ENCODE measurements at places on chromosomes 12 and 14.

DNA sequence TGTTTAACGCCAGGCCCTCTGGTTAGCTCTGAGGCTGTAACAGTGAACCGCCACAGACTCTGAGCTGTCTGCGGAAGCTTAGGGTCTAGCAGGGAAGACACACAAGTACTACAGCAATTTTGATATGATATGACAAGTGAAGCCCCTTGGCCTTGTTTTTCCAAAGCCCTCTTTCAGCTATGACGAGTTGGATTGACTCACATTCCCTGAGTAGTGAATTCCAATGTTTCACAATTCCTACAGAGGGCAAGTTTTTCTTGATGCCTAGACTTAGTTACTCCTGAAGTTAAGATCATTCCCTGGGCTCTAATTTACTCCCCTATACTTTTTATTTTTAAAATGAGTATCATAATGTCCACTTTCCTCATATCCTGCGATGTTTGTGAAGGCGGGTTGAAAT lies 53.3 kb upstream of the CISTR start:
- no peak for DNase-seq

- DNase-seq, result no peak
Observed at GRCh38 chr14:74835645-74836250, 40.2 kb downstream of the PROX2 start.

- DNase-seq, result no peak
Observed at GRCh38 chr12:28866715-28867503, 282.2 kb upstream of the FAR2 start.

DNA sequence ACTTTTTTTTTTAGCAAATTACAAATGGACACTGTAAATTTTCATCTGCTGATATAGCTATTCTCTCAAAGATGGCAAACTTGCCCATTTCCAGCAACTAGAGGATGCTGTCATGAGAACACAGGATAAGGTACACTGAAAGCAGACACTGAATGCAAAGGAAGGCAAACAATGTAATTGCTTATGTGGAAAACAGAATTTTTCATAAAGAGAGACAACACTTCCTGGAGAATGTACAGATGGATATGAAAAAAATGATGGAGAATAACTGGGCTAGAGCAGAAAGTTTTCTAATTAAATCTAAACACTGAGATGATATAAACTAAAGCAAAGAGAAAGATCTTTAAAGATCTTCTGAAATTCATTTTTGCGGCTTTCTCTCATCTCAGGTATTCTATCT lies 581 bp downstream of the CD69 start:
- DNase-seq, result no peak

DNA sequence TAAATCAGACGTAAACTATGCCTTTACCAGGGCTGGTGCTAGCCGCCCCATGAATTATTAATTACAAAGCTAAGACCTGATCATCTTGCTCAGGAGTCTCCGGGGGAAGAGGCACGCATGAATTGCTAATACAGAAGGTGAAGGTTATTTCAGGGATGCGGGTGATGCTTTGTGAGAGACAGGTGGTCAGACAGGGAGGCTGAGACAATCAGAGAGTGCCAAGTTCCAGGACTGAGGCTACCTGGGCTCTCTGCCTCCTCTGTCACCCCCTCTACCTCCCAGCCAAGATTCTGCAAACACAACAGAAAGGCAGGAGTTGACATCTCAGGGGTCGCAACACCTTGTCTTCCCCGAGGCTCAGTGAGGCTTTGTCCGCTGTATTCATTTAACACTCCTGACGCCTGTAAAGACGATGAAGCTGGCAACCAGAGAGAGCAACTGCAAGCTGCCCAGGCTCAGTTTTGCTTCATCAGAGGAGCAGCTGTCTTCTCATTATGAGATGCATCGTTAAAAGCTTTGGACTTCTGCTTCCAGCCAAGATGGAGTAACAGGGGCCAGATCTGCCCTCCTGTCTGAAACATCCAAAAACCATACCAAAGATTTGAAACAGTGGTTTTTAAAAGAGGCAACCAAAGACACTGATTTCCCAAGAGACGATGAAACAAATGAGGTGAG lies 46.6 kb downstream of the PRIMA1 start:
- no peak for DNase-seq

DNA sequence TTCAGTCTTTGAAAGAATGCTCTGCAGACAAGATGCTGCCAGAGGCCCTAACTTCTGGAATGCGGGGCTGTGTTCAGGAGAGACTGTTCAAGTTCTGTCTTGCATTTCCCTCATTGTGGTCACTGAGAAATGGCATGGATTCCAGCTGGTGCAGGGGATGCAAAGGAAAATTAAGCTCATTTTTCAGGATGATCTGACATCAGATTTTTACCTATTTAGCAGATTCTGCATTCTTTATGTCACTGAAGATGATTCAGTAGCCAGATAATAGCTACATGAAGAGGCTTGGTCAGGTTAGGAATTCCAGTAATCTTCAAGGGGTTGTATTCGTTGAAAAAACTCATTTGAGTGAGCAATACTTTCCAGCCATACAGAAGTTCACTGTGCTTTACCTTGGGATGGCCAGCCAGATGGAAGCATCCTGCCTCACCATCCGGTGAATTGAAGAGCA lies 16.1 kb upstream of the MFAP5 start:
- DNase-seq, result no peak

DNA sequence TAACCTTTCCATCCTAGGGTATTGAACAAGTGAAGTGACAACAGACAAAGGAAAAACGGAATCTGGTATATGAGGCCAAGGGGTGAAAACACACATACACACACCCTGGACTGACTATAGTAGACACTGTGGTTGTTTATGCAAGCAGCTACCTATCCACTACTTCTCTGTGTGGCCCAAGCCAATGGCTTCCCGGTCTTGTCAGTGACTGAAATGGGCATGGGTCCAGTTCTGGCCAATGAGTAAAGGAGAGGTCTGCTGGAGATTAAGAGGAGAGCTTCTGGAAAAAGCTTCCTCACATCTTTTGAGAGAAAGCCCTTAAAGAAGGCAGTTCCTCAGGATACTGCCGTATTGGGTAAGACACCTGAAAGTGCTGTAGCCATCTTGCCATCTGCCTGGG lies 19.3 kb downstream of the MBIP start:
- no peak for DNase-seq

- DNase-seq, result no peak
Observed at GRCh38 chr14:55373784-55374705, 37.6 kb downstream of the ATG14 start.

GRCh38 chr14:61268812-61269211 lies 12.3 kb downstream of the TMEM30B start:
- DNase-seq, result no peak

- DNase-seq, result no peak
Observed at GRCh38 chr14:55416866-55417265, 5.2 kb upstream of the ATG14 start.

- DNase-seq, result no peak
Observed at GRCh38 chr12:114406984-114407841, 1.3 kb upstream of the TBX5 start.

DNA sequence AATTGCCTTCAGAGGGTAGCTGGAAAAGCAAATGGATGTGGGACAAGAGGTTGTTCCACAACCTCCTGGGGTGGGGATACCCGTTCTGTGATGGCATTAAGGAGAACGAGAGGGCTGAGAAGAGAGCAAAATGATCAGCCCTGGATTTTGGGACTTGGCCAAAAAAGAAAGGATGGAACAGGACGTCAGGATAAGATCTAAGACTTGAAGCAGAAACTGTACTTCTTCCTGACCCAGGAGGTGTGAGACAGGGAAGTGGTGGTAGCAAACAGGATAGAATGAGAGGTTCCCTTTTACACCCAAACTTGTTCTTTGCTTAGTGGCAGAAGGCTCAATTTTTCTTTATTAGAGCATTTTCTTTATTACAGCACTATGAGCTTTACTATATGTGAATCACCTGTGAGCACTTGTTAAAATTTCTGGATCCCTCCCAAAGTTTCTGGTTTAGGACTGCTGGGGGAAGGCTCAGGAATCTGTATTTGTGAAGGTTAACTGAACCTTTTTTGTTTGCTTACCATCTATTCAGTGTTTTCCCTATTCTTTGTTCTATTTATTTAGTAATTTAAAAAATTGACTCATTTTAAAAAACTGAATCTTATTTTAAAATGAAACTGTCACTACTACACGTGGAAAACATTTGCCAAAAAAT lies 59.2 kb downstream of the ERC1 start:
- DNase-seq, result no peak

- no peak for DNase-seq
Observed at GRCh38 chr12:53947743-53948142, 7.0 kb upstream of the HOXC12 start.

- no peak for DNase-seq
Observed at GRCh38 chr14:74637178-74637550, 25.1 kb upstream of the LTBP2 start.

- no peak for DNase-seq
Observed at GRCh38 chr12:29831173-29831572, 47.4 kb upstream of the TMTC1 start.

GRCh38 chr12:92553389-92553788 lies 149.4 kb upstream of the PLEKHG7 start:
- peak; percentile 22 for DNase-seq

DNA sequence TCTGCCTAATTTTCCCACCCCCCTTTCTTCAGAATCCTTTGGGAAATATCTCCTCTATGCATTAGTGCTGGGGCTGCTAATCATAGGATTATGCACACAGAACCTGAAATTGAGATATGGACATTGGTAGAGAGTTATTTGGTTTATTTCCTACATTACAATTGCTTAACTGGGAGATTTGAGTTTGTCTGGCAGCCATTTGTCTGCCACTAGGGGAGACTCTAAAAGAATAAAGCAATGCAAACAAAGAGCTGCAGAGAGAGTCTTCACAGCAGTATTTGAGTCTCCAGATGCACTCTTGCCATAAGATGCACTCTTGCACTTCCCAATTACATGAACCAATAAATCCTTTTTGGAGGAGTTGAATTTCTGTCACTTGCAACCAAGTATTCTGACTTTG lies 12.0 kb upstream of the PCNX4 start:
- no peak for DNase-seq

GRCh38 chr12:71556448-71556847 lies 107.2 kb downstream of the ZFC3H1 start:
- DNase-seq, result no peak

DNA sequence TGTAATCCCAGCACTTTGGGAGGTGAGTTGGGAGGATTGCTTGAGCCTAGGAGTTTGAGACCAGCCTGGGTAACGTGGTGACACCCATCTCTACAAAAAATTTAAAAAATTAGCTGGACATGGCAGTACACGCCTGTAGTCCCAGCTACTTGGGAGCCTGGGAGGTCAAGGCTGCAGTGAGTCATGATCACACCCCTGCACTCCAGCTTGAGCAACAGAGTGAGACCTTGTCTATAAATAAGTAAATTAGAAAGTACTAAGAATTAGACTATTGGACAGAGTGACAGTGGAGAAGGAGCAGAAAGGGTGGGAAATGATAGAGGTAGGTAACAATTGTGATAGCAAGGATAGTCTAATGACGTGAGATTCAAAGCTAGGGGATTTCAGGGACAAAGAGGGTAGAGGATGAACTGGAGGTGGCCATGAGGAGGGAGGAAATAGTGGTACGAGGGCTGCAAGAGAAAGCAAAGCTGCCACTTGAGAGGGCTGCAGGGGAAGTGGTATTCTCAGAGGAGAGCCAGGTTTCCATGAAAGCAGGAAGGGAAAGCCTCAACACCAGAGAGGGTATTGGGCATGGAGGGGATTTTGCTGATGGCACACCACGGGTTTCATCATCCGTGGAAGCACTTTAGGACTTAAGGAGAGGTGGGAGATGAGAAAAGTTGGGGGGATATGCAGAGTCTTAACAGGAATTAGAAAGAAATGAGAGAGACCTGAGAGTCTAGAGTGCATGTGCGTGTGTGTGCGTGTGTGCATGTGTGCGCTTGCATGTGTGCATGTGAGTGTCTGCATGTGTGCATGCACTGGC lies 85.6 kb downstream of the SYNE2 start:
- no peak for DNase-seq

DNA sequence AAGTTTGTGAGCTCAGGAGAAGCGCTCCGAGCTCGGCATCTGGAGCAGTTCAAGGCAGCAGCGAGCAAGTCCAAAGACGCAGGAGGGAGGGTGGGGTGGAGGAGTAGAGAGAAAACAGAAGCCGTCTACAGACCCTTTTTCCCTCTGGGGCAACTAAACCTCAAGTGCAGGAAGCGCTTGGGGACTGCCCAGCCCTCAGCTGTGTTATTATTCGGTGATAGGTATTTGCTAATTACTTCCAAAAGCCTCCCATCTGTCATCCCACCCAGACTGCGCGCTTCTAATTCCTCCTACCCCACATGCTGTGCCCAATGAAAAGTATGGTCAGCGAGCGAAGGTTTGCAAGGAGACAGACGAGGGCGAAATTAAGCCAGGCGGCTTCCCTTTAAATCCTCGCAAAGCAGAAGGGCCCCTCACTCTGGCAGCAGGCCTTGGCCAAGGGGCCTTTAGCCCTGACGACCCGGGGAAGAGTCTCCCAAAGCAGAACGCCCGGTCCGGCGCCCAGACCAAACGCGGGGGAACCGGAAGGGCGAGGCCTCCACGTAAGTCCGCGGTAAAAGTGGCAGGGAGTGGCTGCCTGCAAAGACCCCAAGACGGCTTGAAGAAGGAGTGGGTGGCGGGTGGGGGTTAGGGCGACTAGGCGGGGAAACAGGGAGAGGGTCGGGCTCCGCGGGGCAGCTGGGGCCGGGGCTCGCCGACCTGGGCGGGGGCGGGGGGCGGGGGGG lies 507 bp upstream of the CD9 start:
- DNase-seq, result no peak

DNA sequence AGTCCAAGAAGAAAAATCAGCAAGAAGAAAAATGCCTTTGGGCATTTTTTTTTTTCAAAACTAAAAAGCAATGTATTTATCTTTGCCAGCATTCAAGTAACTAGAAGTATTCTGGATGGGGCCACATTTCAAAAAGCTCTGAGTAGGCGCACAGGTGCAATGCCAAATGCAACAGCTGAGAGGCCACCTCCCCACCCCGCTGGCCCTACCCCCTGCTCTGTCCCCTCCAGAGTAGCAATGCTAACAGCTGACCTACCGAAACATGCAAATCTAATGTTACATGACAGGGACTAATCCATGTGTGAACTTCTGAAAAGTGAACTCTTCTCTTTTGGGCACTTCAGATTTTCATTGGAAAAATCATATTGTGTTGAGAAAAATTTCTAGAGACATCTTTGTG lies 153.7 kb upstream of the SLC38A2 start:
- no peak for DNase-seq

- peak; percentile 61 for DNase-seq
Observed at GRCh38 chr12:96225044-96225855, 31.1 kb downstream of the ELK3 start.

GRCh38 chr12:32891526-32891925 lies 5.1 kb downstream of the PKP2 start:
- no peak for DNase-seq

DNA sequence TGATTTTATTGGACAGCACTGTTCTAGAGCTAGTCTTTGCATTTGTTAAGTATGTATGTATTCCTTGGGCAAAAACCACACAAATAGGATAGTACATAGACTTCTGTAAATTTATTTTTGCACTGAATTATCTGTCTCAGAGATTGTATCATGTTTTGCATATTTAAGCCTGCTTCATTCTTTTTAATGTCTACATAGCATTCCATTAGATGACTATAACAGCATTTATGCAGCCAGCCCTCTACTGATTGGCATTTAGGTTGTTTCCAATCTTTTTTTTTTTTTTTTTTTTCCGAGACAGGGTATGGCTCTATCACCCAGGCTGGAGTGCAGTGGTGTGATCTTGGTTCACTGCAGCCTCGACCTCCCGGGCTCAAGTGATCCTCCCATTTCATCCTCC lies 34.5 kb downstream of the SYNDIG1L start:
- DNase-seq, result no peak

GRCh38 chr12:102883204-102883799 lies 33.7 kb downstream of the PAH start:
- peak; percentile 58 for DNase-seq

Measured in COR-L47 (cell line).